Activated naive CD8-positive, alpha-beta T cell treated with anti-CD3 and anti-CD28 coated beads, Interleukin-2, amount 50 U/mL, for 16 hours (primary cell): ENCODE measurements at places on chromosomes 12 and 14.

DNA sequence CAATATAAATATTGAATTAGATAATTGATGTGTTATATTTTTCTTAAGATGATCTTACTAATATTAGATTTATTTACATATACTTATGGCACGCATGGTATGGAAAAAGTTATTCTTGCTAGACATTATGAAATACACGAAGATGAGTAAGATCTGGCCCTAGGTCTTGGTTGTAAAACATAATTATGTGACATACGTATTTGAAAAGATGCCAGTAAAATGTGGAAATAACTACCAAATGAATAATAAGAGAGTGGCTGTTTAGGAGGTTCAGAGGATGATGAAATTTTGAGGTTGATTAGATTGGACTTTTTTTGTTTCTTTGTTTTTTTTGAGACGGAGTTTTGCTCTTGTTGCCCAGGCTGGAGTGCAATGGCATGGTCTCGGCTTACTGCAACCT, 41.3 kb downstream of the FANCM start:
- DNase-seq = no peak

GRCh38 chr12:131162113-131162512, 208.4 kb downstream of the ADGRD1 start:
- DNase-seq = no peak

GRCh38 chr12:19882346-19882745, 443.1 kb downstream of the AEBP2 start:
- no peak for DNase-seq

- no peak for DNase-seq
These were observed 7.6 kb upstream of the USP15 start for GRCh38 chr12:62252576-62252975.
